ENCODE measurements at places on chromosomes 16 and 17. TPM values are rescaled to one million over a fixed set of nuclear protein-coding genes. Genes with fewer than 3 reads are reported as not detected.

Gene TP53TG3C
- polyA plus RNA-seq = not detected

- no peaks in the 10 kb centered on the region for H3K27me3 ChIP-seq
- no peaks in the 10 kb centered on the region for H3K36me3 ChIP-seq
- H3K4me1 ChIP-seq = no peaks in the 10 kb centered on the region
- no peak overlapping the region for H3K27ac ChIP-seq
- no peak for DNase-seq
Observed at GRCh38 chr17:32805029-32805976, 71.6 kb downstream of the MYO1D start.

GRCh38 chr17:80969030-80969673 lies 22.5 kb upstream of the CHMP6 start:
- peaks cover 22% of the 10 kb centered on the region for H3K27me3 ChIP-seq
- peaks cover 5% of the 10 kb centered on the region for H3K36me3 ChIP-seq
- DNase-seq = no peak
- H3K4me1 ChIP-seq = no peaks in the 10 kb centered on the region
- H3K27ac ChIP-seq = no peak overlapping the region
- H3K4me3 ChIP-seq = no peak overlapping the region

GRCh38 chr16:88754109-88754911 lies 30.7 kb downstream of the PIEZO1 start:
- DNase-seq = no peak
- H3K27me3 ChIP-seq = no peaks in the 10 kb centered on the region
- no peak overlapping the region for H3K27ac ChIP-seq
- H3K36me3 ChIP-seq = no peaks in the 10 kb centered on the region
- H3K4me1 ChIP-seq = no peaks in the 10 kb centered on the region

GRCh38 chr17:39643271-39643670 lies 6.3 kb downstream of the STARD3 start:
- no peak overlapping the region for H3K27ac ChIP-seq
- DNase-seq = no peak
- peaks cover 44% of the 10 kb centered on the region for H3K4me1 ChIP-seq

- DNase-seq = no peak
- peaks cover 10% of the 10 kb centered on the region for H3K36me3 ChIP-seq
- no peak overlapping the region for H3K27ac ChIP-seq
- no peaks in the 10 kb centered on the region for H3K27me3 ChIP-seq
Observed at GRCh38 chr17:46950342-46950996, 27.5 kb downstream of the GOSR2 start.
